ENCODE measurements at places on chromosomes 16 and 17.

DNA sequence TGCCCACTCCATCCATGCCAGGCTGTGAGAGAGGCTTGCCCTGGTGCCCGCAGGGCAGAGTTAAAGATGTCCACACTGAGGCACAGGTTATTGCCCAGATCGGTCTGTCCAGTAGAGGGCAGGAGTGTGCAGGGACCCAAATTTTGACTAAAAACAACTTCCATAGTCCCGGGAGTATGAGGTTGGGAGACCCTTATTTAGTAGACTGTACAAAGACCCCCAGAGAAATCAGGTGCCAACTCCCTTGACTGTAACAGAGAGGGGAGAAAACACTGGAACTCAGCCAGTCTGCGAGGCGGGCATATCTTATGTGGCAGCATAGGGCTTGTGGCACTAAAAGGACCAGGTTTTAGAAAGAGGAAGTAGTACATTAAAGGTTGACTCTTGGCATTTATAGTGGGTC lies 43.4 kb downstream of the HNF1B start:
- no peak for DNase-seq

DNA sequence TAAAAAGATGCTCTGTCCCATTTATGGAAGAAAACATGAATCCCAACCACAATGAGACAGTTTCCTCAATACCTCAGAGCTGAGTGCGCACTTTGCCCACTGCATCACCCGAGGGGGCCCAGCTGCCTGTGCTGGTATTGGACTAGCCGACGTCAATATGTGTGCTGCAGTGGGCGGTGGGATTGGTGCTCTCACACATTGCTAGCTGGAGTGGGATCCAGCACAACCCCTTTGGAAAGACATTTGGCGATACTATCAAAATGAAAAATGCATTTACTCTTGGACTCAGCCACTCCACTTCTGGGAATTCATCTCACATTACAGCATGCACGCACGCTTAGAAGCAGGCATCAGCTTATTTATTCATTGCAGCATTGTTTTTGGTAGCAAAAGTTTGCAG lies 289.2 kb upstream of the FOXF1 start:
- DNase-seq = peak; percentile 20

DNA sequence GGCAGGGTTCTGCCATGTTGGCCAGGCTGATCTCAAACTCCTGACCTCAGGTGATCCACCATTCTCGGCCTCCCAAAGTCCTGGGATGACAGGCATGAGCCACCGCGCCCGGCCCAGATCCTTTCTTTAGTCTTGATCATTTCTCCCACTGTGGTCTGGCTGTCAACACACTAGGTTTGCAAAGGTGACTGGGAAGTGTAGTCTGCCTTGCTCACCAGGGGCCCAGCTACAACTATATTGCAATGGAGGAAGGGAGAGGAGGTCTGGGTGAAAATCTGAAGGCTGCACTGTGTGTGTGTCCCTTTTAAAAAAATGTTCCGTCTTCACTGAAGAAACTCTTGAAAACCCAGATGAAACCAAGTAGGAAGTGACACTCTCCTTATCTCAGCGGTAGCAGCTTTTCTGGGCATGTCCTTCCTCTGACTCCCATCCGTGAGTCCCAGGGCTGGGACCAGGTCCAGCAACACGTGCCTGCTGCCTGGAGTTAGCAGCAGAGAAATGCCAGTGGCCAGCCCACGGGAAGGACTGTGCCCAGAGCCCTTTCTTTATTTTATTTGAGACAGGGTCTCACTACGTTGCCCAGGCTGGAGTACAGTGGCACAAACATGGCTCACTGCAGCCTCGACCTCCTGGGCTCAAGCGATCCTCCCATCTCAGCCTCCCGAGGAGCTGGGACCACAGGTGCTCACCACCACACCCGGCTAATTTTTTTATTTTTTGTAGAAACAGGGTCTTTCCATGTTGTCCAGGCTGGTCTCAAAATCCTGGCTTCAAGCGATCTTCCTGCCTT lies 17.8 kb upstream of the KIF19 start:
- DNase-seq = no peak

DNA sequence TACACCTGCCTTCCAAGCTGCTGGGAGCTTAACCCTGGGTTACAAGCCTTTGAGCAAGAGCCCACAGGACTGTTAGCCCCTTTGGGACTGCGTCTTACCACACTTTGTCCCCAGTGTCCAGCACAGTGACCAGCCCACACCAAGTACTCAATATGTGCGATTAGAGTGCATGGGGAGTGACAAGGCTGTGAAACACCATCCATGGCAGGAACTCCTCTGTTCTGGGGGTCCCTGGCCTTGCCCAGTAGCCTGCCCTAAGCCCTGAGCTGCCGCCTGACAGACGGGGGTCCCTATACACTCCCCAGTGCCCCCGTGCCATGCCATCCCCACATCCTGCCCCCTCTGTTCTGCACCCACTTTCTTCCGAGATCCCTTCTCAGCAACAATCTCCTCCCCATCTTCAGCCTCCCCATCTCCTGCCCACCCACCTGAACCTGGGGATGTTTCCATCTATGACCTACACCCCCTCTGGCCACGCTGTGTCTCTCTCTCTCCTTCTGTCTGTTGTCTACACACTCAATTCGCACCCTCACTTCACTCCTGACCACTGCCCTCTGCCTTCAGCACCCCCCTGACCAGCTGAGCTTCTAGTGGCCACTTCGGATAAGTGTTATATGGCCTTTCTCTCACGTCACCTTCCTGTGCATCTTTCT lies 112.9 kb upstream of the SMURF2 start:
- no peak for DNase-seq

DNA sequence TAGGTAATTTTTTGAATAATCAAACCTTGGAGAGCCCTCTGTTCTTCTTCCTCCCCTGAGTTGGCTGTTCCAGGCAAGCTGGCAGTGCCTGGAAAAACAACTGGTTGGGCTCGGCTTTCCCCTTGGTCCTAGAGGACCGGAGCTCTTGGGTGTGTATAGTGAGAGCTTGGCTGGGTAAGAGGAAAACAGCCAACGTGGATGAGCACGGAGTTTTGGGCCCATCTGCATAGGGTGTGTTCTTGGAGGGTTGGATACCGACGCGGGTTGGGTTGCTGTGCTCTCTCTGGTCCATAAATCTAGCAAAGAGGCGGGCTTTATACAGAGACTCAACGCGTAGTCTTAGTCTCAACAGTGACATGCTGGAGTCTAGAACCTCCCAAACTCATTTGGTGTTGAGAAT lies 23.2 kb downstream of the ITGB3 start:
- DNase-seq = peak; percentile 94

DNA sequence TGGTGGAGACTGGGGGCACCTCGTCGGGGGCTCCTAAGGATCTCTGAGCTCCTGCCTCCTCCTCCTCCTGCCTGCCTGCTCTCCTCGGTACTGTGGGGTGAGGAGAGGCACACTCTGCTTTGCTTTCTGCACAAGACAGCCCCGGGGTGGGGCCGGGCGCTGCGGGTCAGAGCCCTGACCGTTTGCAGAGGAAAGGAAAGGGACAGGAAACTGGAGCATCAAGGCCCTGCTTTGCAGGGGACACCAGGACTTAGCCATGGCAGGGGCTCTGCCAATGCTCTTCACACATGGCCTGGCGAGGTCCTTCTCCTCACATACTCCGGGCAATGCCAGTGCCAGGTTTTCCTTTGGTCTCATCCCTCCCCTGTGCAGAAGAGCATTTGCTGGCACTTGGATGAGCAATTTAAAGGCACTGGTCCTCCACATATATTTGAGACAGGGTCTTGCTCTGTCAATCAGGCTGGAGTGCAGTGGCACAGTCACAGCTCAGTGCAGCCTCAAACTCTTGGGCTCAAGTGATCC lies 23.8 kb upstream of the DOC2B start:
- DNase-seq = no peak

- no peak for DNase-seq
Measured at GRCh38 chr16:70646260-70647241, at the start of gene IL34. Gene IL34 (plus strand): TSS chr16:70646559. CDS start chr16:70646948, 389 bp downstream.

GRCh38 chr17:1001640-1002411 lies 4.9 kb downstream of the TIMM22 start:
- DNase-seq = peak; percentile 86

- peak; percentile 27 for DNase-seq
Measured at GRCh38 chr16:68893710-68894705, 50.7 kb downstream of the TANGO6 start.

- DNase-seq = no peak
Measured at GRCh38 chr17:74527081-74527480, 4.2 kb downstream of the CD300LB start.

DNA sequence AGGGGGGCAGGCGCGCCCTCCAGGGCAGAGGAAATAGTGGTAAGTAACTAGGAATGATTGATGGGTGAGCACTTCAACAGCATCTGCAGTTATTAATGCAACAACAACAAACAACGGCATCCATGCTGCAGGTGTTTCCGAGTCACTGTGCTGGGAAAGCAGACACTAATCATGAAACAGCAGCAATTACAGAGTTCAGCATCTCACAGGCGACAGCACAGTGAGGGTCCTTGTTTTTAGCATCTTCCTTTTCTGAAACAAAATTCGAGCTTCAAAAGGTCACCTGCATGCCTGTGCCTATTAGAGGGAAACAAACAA lies 191.9 kb downstream of the SLC39A11 start:
- DNase-seq = no peak

DNA sequence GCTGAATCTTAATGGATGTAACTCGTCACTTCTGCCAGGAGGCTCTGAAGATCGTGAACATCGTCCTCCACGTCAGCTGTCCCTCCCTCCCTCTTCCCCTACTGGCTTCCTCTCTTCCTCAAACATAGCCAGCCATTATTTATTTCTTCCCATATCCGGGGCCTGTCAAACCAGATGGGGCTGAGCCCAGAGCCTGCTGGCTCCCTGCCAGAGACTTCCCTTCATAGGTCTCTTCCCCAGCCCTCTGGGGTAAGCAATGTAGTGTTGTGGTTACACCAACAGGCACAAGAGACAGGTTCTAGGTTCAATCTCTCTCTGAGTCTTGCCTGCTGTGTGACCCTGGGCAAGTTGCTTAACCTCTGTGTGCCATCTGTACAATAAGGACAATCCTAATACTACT lies 40.1 kb upstream of the ZFP90 start:
- DNase-seq = no peak

DNA sequence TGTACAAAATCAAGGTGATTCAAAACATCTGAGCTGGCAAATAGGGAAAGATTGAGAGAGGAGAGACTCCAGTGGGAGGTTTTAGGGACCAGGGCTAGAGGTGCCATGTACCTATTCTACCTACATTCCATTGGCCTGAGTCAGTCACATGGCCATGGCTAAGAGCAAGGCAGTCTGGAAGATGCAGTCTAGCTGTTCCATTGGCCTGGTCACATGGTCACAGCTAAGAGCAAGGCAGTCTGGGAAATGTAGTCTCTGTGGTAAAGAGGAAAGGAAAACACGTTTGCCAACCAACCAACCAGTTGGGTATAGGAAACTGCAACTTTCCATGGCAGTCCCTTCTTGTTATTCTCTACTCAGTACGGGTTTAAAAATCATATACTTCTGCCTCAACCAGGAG lies 369.1 kb downstream of the XYLT1 start:
- DNase-seq = peak; percentile 8

DNA sequence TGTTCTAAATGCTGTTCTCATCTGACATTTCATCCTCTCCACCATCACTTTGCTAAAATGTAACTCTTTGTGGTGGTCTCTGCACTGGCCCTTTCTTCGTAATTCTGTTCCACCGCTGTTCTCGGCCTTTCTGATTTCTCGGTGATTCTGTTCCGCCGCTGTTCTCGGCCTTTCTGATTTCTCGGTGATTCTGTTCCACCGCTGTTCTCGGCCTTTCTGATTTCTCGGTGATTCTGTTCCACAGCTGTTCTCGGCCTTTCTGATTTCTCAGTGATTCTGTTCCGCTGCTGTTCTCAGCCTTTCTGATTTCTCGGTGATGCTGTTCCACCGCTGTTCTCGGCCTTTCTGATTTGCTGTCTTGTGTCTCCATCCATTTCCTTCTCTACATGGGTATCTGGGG lies 12.3 kb downstream of the FOXF1 start:
- no peak for DNase-seq

GRCh38 chr17:72726936-72727335 lies 365.6 kb downstream of the SLC39A11 start:
- peak; percentile 36 for DNase-seq

DNA sequence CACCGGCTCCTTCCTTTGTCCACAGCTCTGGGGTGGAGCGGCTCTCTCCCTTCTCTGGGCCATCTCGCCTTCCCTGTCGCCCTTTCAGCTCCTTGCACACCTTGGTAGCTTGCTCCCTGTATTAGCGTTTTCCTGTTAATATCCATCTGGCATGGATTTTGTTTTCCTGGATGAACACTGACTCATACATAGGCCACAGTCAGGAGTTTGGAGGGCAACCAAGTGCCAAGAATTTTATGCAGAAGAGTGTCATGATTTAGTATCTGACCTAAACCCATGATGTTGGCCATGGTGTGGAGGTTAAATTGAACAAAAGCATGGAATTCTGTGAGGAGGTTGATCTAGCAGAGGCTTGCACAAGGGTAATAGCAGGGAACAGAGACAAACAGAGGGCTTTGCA lies 180.9 kb downstream of the AIPL1 start:
- DNase-seq = no peak

Measured in fibroblast of skin of back (primary cell).